ENCODE measurements at places on chromosomes 4 and X.

GRCh38 chr4:1763070-1763549 is 30.0 kb upstream of the FGFR3 start:
- DNase-seq, result no peak

GRCh38 chr4:98508829-98509598 is 149.4 kb downstream of the TSPAN5 start:
- DNase-seq, result no peak

- no peak for DNase-seq
Observed at GRCh38 chrX:48974574-48974973, 2.9 kb upstream of the KCND1 start.

- no peak for DNase-seq
Observed at GRCh38 chr4:109419679-109420078, 13.9 kb upstream of the SEC24B start.

DNA sequence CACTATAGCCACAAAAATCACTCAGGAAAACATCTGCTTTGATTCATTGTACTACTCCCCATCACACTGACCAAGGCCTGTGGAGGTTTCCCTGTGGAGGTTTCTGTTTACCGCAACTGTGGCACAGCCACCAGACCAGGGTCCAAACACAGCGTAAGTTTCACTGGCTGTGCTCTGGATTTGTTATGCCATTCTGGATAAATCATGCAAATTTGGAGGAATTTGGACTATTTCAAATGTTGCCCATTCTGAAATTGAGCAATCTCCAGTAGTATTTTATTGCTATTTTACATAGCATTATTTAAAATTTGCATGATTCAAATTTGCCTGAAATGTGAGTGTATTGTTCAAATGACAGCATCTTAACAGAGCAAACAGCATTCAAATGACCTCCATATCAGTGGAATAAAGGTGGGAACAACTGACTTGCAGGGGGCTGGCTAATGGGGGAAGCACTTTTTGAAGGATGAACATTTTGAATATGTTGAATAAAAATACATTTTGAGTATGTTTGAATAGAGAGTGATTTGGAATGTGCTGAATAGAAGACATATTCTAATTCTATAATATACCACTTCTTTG is 66.1 kb upstream of the ACSL1 start:
- DNase-seq, result no peak

GRCh38 chr4:89303814-89304388 is 3.7 kb downstream of the GPRIN3 start:
- DNase-seq, result no peak

DNA sequence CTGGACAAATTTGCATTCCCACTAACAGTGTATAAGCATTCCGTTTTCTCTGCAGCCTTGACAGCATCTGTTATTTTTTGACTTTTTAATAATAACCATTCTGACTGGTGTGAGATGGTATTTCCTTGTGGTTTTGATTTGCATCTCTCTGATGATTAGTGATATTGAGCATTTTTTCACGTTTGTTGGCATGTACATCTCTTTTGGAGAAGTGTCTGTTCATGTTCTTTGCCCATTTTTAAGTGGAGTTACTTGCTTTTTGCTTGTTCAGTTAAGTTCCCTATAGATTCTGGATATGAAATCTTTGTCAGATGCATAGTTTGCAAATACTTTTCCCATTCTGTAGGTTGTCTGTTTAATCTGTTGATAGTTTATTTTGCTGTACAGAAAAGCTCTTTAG is 68.8 kb downstream of the ADAMTS3 start:
- DNase-seq, result no peak

GRCh38 chrX:25105221-25105620 is 89.5 kb upstream of the ARX start:
- no peak for DNase-seq

DNA sequence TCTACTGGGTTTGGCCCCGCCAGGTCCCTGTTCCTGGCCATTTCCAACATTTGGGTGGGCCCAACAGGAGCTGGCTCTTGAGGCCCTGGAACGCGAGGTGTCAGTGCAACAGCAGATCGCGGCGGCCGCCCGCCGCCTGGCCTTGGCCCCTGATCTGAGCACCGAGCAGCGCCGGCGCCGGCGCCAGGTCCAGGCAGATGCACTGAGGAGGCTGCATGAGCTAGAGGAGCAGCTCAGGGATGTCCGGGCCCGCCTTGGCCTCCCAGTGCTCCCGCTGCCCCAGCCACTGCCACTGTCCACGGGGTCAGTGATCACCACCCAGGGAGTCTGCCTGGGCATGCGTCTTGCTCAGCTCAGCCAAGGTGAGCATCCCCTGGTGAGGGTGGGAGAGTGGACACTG is 5.5 kb downstream of the CCDC120 start:
- no peak for DNase-seq

- DNase-seq, result no peak
Observed at GRCh38 chrX:69278031-69278687, 112.9 kb upstream of the PJA1 start.

DNA sequence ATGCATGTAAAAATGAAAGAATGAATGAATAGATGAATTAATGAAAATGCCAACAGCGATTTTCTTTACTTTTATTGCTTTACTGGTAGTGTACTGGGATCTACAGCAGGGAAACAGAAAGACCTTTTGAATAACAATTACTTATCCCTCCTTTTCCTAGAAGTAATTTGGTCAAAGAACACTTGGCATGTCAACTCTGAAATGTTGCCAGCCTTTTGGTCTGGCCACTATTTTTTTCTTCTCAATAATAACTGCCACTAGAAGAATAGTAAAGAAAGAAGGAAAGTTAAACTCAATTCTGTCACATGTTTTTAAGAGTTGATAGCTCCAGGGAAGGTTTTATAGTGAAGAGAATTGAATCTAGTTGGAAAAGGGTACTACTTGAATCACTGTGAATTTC is 52.9 kb downstream of the EPHA5 start:
- no peak for DNase-seq

DNA sequence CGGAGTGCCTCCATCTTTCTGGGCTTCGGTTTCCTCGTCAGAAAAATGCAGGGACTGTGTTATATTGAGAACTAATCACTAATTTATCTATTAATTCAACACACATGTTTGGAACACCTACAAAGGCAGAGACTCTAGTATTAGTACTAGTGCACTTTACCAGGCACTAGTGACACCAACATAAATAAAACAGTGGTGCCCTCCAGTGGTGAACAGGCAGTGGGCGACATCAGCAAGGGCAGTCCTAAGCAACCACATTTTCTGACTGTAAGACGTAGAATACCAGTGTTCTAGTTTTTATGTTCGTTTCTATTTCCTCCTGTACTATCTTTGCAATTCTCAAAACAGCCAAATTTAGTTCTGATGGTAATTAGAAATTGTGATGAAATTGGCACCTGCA is 69.1 kb upstream of the UCP1 start:
- DNase-seq, result peak; percentile 3

GRCh38 chr4:146844761-146845160 is 100.9 kb downstream of the TTC29 start:
- DNase-seq, result no peak

DNA sequence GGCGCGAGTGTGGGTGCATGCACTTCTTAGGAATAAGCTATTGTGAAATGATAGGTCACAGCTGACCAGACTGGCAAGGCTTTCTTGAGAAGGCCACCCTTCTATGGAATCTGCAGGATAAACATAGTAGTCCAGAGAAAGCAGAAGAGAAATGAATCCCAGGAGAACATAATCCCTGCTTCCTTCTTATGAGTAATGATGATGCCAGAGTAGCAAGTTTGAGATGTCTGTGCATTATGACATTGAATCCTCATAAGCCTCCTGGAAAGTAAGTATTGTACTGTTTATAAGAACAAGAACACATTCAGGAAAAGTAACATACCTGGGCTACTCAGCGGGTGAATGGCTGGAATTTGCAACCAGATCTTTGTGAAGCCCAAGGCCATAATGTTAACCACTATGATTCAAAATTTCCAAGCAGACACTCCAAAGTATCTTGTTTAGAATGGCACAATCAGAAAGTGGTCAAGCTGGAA is 272.1 kb upstream of the HS3ST1 start:
- DNase-seq, result no peak

DNA sequence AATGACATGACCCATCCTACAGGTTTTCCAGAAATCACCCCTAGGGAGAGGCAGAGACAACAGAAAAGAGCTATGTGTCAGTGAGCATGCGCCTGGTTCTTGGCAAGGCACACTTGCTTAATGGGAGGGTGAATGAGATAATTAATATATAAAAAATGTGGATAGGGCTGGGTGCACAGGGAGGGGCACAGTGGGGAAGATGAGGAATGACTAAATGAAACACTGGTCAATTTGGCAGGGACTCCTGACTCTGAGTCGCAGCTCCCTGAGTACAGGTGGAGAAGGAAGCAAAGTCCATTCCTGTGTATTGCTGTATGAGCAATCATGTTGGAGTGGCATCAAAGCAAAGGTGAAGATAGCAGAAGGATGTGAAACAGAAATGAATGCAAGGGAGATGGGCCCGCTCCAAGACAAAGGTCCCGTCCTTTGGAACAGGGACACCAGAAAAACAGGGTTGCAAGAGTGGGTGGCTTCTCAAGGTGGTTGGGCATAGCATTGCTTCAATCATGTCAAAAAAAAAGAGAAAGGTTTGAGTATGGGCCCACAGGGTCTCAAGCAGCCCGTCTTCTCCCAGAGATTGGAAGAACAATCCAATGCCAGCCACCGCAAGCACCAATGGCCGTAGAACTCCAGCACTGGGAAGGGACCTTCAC is 278.4 kb upstream of the AGTR2 start:
- no peak for DNase-seq

- no peak for DNase-seq
Observed at GRCh38 chr4:37219990-37220389, 24.6 kb upstream of the NWD2 start.

GRCh38 chr4:182188622-182189021 is 54.6 kb upstream of the TENM3 start:
- DNase-seq, result no peak

- no peak for DNase-seq
Observed at GRCh38 chr4:153788051-153788412, 851 bp downstream of the SFRP2 start.

GRCh38 chrX:44400588-44400987 is 57.1 kb upstream of the EFHC2 start:
- DNase-seq, result no peak

- no peak for DNase-seq
Observed at GRCh38 chr4:8228319-8229250, 29.5 kb downstream of the SH3TC1 start.

GRCh38 chrX:138710866-138711341 is 613 bp downstream of the FGF13 start:
- no peak for DNase-seq

DNA sequence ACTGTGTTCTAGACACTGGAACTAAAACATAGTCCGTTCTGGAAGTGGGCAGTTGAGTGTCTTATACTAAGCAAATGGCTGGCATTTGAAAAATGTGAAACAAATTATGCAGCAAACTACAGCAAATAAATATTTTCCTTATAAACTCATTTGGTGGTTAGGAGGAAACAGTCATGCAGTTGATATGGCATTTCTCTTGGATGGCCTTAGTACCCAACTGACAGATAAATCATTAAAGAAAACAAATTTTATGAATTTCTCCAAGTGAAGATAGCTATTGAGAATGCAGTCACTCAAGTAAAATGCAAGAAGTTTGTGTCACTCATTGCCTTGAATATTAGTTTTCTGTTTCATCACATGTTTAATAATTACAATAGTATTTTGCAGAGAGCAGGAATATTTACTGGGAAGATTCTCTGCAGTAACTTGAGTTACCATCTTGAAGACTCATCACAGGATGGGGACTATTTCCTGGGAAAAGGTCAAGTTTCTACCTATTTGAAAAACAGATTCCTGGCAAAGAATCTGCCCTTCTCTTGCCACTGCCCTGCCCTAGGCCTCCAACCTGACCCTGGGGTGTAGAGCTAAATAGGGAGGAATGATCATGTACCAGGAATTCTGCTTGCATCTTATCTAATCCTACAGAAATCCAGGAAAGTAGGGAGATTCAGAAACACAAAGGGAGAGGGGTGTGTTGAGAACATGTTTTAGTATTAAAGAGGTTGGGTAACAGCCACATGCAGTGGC is 105.9 kb downstream of the SH3RF1 start:
- no peak for DNase-seq
